ENCODE measurements at places on chromosomes 1 and 21. TPM values are rescaled to one million over a fixed set of nuclear protein-coding genes. Genes with fewer than 3 reads are reported as not detected.

DNA sequence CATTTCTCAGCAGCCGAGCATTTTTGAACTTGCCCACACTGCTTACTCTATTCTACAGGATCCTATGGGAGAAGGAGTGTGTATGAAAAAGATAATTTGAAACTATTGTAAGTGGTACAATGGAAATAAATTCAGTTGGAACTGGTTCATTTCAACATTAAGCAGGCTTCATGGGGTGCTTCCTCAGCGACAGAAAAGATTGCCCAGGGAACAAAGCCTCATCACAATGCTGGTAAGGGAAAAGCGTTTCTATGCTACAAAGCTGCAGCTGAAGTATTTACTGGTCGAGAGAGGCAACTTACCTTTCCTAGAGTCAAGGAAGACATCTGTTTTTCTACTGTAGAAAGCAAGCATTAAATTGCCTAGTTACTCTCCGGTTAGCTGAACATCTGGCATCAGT is 568.2 kb upstream of the ZP4 start:
- no peak for DNase-seq
- no peaks in the 10 kb centered on the region for H3K4me1 ChIP-seq
- no peaks in the 10 kb centered on the region for H3K36me3 ChIP-seq
- H3K27me3 ChIP-seq: no peaks in the 10 kb centered on the region
- H3K27ac ChIP-seq: no peak overlapping the region

- peak overlapping the region; percentile 64 for H3K27ac ChIP-seq
- H3K27me3 ChIP-seq: peaks cover 66% of the 10 kb centered on the region
- no peak for DNase-seq
- peaks cover 16% of the 10 kb centered on the region for H3K4me1 ChIP-seq
- peak overlapping the region; percentile 79 for H3K4me3 ChIP-seq
Observed at GRCh38 chr1:184388319-184388889, 1.6 kb downstream of the C1orf21 start.

- no peaks in the 10 kb centered on the region for H3K27me3 ChIP-seq
- no peak overlapping the region for H3K27ac ChIP-seq
- no peak overlapping the region for H3K4me3 ChIP-seq
Observed at GRCh38 chr1:154992721-154993571, 440 bp upstream of the LENEP start.

The CFHR3 gene
- not detected for total RNA-seq

The MCOLN3 gene
- total RNA-seq: 2.2 TPM

DNA sequence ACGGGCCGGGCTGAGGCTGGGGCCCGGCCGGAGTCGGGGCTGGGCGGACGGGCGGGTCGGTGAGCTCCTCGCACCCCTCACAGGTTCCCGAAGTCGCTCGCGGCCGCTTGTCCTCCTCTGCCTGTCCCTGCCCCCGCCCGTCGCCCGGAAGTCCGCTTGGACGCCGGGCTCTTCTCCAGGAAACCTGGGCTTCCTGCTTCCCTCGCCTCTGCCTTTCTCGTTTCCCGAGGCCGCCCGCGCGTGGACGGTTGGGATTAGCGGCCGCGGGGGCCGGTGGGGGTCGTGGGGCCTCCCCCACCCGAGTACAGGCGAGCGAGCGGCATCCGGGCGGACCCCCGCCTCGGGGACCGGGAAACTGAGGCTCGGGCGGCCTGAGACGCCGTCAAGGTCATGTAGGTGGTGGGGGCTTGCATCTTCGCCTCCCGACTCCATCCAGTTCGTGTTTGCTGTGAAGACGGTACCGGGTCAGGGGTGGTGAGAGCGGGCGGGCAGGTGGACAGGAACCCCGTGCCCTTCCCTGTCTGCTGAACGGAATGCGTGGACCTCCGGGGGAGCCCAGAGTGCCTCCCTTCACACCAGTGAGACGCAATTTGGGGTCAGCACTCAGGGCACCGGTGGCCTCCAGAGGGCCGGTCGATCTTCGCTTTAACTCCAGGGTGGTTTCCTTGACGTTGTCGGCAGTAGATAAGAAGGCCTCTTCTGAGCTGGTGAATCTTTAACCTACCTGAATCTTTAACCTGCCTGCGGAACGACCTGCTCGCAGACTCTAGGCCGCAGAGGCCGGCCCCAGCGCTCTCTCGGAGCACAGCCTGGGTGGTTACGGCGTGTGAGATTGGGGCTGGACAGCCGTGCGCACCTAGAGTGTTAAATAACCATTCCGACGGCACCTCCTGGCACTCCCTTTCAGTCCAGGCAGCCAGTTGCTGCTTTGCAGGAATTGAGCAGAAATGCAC is 686 bp downstream of the ARF1 start:
- peak; percentile 68 for DNase-seq
- H3K4me1 ChIP-seq: peaks cover 48% of the 10 kb centered on the region
- peaks cover 33% of the 10 kb centered on the region for H3K36me3 ChIP-seq
- peak overlapping the region; percentile 99 for H3K4me3 ChIP-seq

GRCh38 chr1:41424581-41425118 is 59.8 kb downstream of the EDN2 start:
- no peaks in the 10 kb centered on the region for H3K36me3 ChIP-seq
- DNase-seq: no peak
- H3K27me3 ChIP-seq: peaks cover 3% of the 10 kb centered on the region
- no peaks in the 10 kb centered on the region for H3K4me1 ChIP-seq

The TENT5C gene
- total RNA-seq: 50.3 TPM

- no peak overlapping the region for H3K4me3 ChIP-seq
- H3K27me3 ChIP-seq: no peaks in the 10 kb centered on the region
- H3K4me1 ChIP-seq: no peaks in the 10 kb centered on the region
- H3K36me3 ChIP-seq: no peaks in the 10 kb centered on the region
Observed at GRCh38 chr1:240194120-240194519, 102.4 kb downstream of the FMN2 start.

DNA sequence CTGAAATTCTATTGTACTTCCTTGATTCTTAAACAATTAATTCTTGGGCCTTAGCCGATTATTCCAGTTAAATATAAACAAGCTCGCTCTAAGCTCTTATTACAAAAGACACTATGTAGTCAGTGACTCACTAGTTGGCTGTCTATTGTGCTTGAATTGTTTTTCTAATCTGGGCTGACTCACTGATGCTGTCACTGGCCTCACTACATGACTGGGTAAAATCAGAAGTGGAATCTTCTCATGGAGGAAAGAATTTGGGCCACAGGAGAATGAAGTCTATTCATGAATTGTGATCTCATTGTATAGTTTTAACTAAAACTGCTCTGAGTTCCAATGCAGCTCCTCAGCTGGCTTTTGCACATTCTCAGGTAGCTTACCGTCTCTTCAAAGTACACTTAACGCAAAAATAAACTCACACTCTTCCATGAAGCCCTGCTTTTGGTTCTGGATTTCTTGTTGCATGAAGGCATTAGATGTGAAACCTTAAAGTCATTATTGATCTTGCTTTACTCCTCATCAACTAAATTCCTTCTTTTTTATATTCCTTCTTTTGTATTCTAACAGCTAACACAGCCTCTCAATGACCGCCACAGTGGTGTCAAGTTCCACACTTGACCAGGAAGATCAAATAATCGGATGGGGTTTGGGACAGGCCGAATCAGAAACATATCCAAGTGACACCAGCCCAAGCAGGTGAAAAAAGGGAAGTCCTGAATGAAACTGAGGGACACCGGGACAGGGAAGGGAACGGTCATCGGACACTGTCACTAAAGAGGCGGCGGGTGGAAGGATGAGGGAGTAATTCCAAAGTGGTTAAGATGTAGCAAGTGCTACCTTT is 80.9 kb upstream of the LBR start:
- H3K36me3 ChIP-seq: no peaks in the 10 kb centered on the region
- no peak for DNase-seq
- peaks cover 14% of the 10 kb centered on the region for H3K27me3 ChIP-seq
- peaks cover 2% of the 10 kb centered on the region for H3K4me1 ChIP-seq

- H3K36me3 ChIP-seq: no peaks in the 10 kb centered on the region
- H3K27me3 ChIP-seq: no peaks in the 10 kb centered on the region
- no peak overlapping the region for H3K27ac ChIP-seq
- H3K4me3 ChIP-seq: no peak overlapping the region
- H3K4me1 ChIP-seq: no peaks in the 10 kb centered on the region
- DNase-seq: no peak
Observed at GRCh38 chr1:219434285-219434922, 178.5 kb downstream of the ZC3H11B start.

DNA sequence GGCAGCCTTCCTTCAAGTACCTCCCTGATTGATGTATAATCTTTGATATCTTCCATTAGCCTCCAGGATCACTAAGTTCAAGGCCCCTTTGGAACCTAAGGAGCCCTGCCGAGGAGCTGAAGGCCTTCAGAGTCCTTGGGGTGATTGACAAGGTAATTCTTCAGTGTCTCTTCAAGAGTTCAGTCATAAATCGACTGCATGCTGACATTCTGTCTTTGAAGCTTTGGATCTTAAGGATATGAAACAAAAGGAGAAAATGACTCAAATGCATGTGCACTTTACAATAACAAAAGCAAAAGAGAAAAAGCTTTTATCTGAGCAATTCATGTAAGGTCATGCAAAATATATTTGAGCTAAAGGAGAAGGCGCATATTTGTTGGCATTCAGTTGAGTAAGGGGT is 125.3 kb downstream of the RPS6KC1 start:
- H3K4me1 ChIP-seq: no peaks in the 10 kb centered on the region
- H3K27ac ChIP-seq: no peak overlapping the region
- DNase-seq: no peak
- no peak overlapping the region for H3K4me3 ChIP-seq
- no peaks in the 10 kb centered on the region for H3K27me3 ChIP-seq
